ENCODE measurements at places on chromosomes 1 and 21. TPM values are rescaled to one million over a fixed set of nuclear protein-coding genes. Genes with fewer than 3 reads are reported as not detected.
A peak's percentile ranks its signal among the peaks of the same experiment; 100 is the strongest.

PIK3C2B gene
- total RNA-seq, result 18.1 TPM

ALPL gene
- 187 TPM for total RNA-seq

ZNF496 gene
- total RNA-seq, result 127 TPM

GRCh38 chr1:230641900-230642262, 400 bp upstream of the COG2 start:
- no peak for DNase-seq

GRCh38 chr21:35824136-35824535, 236.2 kb downstream of the SETD4 start:
- no peak for DNase-seq

DNA sequence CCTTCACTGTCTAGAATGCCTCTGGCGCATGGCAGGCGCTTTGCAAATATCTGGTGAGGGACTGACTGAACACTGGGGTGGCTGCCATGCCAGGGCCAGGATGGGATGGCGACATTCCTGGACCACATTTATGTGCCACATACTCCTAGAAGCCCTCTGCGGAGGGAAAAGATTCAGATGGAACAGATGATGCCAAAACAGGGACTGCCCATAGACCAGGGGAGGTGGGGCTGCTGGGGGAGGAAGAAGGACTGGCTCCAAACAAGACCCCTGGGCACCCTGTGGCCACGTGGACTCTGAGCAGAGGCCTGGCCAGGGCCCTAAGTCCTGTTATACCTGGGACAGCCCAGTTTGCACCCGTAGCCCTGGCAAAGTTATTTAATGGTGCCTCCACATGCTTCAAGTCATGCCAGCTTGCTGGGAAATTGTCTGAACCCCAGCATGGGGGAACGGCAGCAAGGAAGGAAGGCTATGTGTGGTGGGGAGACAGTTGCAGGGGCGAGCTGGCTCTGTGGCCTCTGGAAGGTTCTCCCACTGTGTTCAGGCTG, 44.1 kb downstream of the UMODL1 start:
- no peak for DNase-seq

DNA sequence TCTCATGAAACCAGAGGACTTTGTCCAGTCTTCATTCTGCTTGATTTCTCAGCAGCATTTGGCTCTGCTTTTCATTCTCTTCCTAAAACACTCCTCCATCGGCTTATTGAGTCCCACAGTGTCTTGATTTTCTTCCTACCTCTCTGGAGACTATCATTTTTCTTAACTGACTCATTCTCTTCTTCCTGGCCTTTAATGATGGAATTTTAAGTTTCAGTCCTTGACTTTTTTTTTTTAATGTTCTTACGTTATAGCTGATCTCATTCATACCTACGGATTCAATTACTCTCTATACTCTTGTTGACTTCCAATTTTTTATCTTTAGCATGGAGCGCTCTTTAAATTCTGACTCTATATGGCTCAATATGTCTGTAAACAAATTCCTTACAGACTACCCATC, 111.1 kb downstream of the NEK7 start:
- no peak for DNase-seq

DNA sequence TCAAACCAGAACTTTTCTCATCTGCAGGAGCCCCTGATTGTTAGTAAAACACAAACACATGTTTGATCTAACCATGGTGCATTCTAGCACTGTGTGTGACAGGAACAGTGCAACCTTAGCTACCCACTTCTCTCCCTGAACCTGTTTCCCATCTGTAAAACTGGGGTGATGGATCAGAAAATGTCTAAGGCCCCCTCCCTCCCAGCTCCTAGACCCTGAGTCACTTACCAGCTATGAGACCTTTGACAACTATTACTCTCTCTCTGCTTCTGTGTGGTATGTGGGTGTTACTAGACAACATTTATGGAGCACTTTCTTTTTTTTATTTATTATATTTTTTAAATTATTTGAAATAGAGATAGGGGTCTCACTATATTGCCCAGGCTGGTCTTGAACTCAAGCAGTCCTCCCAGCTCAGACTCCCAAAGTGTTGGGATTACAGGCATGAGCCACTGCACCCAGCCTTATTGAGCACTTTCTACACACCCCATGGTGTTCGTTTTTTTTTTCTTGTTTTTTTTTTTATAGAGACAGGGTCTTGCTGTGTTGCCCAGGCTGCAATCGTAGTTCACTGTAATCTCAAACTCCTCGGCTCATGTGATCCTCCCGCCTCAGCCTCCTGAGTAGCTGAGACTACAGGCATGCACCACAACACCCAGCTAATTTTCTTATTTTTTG, 2.6 kb downstream of the INPP5B start:
- no peak for DNase-seq

DNA sequence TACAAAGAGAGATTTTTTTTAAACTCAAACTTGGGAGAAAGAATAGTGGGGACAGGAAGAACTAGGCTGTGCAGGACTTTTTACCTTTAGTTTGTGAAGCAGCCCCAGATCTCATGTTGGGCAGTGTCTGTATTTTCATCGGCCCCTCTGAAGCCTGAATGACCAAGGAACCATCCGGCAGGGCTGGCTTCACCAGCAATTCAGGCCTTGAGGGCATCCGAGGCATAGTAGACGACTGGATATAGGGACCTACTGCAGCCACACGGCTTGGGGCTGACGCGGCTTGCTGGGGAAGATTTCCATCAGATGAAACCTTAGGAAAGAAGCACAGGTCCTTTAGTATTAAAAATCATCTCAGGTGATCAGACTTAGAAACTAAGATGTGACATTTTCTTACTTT, 43.7 kb downstream of the TP53BP2 start:
- no peak for DNase-seq

GRCh38 chr21:39908265-39908923, 41.2 kb downstream of the PCP4 start:
- DNase-seq, result peak; percentile 73

GRCh38 chr1:53987880-53988279, 30.1 kb downstream of the LDLRAD1 start:
- DNase-seq, result no peak

DNA sequence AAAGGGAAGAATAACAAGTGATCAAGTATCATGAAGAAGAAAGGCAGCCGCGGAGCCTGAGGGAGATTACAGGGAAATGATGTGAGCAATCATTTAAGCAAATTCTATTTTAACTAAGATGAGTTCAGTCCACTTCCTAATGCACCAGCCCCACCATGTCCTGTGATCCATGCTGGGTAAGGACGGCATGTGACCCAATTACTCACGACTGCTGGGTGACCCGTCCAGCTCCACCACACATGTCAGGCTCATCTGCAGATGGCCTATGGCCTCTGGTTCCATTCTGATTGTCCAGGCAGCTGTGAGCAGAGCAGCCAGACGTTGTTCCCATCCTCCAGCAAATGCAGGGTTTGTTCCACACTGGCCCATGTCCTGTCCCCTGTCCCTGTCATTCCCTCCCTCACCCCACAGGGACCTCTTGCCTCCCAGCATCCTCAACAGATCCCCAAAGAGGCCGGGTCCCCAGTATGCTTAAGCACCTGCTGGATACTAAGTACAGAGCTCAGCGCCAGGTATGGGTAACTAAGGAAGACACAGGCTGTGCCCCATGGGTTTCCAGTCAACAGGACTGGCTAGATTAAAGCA, 87.9 kb downstream of the MATN1 start:
- no peak for DNase-seq

- no peak for DNase-seq
Observed at GRCh38 chr1:211639475-211640300, 35.7 kb downstream of the NEK2 start.

DNA sequence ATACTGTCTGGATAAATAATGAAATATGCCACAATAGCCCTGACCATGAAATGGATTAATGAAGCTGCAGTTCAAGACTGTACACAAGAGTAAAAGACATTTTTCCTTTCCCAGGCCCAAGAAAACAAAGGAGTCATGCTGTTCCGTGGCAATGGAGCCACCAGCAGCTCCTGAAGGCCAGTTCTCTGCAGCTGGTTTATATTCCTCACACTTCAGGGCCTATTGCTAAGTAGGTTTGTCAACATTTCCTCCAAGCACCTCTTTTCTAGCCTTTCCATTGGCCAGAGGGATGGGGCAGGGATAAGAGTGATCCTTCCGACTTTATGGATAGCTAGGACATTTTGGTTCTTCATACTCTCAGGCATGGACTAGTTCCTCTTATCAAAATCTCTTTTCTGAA, 24.2 kb upstream of the RGL1 start:
- no peak for DNase-seq

- DNase-seq, result no peak
Observed at GRCh38 chr1:187504779-187505178, 676.0 kb downstream of the PLA2G4A start.

DNA sequence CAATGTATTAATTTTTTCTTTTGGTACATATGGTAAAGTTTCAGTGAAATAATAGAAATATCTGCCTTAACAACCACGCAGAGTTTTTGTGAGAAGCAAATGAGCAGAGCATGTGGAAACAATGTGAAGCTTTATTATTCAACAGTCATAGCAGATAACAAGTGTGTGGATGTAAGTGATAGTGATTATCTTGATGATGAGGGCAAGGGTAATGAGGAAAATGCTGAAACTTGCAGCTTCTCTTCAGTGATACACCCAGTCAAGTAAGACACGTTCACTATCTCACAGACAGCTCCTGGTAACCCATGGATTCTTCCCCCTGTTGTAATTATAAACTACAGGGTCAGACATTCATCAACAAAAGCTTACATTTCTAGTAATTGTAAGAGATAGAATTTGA, 14.6 kb upstream of the OR2L5 start:
- DNase-seq, result no peak

DNA sequence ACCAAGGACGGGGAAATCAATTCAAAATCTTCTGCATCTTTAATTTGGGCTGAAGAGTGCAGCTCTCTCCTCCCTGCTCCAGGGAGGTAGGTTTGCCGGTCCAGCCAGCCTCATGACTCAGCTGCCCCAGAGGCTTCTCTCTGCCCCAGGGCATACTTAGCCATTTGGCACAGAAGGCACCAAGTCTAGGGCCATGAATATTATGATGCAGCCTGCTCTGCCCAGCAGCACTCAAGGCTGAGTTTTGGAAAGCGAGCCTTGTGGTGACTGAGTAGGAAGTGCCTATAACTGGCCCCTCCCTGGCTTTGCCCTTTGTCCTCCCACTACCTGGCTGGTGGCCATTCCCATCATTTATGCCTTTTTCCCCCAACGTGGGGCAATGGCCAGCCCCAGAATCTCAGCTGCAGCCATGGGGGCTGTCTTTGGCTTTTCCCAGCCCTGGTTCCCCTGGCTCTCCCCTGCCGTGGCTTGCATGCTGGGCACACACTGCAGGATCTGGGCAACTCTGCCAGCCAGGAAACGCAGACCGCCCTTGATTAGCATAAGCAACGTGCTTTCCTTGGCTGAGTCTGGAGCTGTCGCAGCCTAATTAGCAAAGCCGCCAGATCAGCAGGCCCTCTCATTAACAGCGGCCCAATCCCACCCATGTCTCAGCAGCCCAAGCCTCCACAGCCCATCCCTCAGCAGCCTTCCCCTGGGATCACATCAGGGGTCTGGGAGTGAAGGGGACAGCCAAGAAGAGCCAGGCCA, 258.6 kb upstream of the TMEM51 start:
- DNase-seq, result no peak

- DNase-seq, result no peak
Observed at GRCh38 chr21:37139902-37140301, 66.8 kb downstream of the TTC3 start.
